ENCODE measurements at places on chromosomes 5 and 9.

- no peak for DNase-seq
Observed at GRCh38 chr5:515273-515836, 8.9 kb downstream of the SLC9A3 start.

DNA sequence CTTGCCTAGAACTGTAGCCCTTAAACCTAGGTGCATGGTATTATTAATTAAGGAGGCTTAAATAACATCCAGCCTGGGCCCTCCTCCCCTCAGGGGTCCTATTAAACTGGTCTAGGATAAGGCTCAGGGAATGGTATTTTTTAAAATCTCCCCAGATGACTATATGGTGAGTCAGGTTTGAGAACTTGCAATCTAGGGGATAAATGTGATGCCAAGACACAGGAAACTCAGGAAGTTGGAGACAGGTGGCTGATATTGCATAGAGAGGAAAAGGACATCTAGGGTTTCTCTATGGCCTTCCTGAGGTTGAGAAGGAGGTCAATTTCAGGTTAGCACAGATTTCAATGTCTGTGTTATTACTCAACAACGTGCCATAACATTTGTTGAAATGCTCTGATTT is 581.0 kb downstream of the TLE1 start:
- DNase-seq = no peak

DNA sequence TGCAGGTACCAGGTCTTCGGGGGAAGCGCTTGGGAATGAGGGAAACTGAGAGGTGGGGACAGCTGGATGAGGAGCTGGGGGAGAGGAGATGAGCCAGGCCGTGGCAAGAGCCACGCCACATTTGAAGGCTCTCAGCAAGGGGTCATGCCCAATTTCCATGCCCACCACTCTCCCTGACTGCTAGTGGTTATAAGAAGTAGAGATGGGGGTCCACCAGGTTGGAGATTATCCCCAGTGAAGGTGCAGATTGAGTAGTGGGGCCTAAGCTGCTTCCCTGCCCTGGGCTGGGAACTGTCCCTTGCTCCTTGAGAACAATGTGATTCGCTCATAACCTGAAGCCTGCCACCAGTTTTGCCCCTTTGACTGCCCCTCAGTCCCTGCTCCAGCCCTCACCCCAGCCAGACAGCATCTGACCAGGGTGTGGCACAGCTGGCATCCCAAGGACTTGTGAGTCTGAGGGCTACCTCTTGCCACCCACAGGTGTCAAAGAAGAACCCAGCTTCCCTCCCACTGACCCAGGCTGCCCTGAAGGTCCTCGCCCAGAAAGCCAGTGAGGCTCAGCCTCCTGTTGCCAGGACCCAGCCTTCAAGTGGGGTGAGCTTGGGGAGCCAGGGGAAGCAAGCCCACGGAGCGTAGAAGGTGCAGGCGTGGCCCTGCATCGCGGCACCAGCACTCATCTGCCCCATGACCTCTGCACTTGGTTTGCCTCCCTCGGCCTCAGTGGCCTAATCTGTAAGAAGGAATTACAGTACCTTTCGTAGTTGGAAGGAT is 21.5 kb downstream of the CD74 start:
- DNase-seq = no peak

DNA sequence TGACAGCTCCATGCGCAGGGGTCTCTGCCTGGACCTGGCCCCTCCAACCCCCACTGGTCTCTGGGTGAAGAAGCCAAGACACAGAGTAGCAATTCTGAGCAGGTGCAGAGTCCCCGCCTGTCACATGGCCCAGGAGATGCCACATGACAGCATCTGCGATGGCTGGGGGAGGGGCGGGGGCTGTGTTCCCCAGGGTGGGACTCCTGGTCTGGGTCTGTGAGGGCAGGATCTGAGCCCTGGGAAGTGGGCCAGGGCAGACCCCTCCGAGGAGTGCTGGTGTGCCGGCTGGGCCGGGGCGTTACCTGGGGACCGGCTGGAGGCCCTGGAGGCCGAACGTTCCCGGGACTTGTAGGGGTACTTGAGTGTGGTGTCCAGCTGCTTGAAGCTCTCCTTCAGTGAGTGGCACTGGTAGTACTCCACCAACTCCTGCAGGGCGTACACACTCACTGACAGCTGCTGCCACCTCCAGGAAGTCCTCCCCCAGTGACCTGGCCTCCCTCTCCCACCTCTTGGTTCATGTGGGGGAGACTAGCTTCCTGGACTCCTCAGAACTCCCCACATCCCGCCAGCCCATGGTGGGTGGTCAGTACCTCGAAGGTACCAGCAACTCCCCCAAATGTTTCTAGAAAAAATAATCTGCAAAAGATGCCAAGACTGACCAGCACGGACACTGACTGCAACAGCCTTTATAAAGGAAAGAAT is 32.1 kb upstream of the SARDH start:
- no peak for DNase-seq

- peak; percentile 55 for DNase-seq
Observed at GRCh38 chr9:124126648-124127646, 115.4 kb downstream of the LHX2 start.

GRCh38 chr5:79255786-79256557 is 20.0 kb downstream of the JMY start:
- DNase-seq = no peak

DNA sequence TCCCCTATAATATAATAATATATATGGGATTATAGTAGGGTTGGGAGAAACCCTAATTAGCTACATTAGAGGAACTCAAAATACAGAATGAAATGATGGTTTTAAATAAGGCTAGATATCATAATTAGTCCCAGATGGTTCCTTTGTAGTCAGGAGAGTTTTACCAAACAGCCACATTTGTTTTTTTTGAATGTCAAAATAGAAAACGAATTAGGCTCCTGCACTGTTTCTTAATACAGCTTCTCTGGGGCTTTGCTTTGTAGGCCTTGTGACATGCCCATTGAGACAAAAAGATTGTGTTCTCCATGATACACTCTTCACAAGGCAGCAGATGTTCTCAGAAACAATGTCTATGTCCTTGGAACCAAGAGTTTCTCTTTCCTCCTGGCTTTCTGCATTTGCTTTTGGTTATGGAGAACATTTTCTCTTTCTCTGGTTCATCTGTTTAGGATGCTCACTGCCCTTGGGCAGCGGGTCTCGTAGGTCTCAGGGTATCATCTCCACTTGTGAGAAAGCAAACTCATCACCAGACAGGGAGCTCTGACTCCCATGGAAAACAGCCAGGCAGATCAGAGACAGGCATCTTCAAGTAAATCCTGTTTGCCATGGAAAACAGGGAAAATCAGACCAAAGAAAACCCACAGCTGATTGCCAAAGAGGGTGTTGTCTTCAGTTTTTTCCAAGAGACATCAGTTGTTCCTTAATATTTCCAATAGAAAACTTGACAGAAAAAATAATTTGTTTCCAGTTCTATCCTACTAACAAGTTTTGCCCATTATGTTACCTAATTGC is 54.1 kb upstream of the RPS23 start:
- DNase-seq = no peak

DNA sequence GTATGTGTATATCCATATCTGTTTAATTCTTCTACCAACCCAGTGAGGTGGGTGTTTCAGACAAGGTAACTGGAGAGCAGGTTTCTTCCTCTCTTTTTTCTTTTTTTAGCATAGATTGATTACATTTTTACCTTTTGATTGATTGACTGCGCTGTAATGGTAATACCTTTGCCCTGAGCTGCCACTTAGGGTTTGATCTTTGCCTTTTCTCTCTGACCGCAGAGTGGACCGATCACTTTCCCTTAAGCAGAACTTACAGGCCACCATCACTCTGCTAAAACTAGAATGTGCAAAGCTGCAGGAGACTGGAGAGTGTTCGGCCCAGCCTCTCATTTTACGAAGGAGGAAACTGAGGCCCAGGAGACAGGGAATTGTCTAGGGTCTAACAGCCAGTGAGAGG is 38.0 kb downstream of the RCL1 start:
- no peak for DNase-seq

DNA sequence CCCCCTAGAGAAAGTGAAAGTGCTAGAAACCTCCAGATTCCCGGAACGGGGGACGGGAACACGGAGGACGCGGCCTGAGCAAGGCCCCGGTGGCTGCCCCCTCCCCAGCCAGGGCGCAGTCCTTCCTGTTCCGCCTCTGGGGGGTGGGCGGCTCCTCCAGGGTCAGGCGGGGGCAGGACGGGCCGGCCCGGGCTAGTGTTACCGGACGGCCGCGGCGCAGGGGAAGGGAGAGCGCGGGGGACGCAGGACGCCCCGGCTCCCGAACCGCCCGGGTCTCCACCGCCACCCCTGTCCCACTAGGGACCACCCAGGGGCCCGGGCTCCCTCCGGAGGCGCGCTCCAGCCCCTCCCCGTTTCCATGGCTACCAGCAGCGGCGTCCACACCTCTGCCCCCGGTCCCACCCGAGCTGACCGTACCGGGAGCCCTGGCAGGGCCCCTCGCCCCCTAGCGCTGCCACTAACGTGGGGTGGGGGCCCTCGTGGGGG is 579 bp downstream of the SLC12A7 start:
- no peak for DNase-seq

- no peak for DNase-seq
Observed at GRCh38 chr5:176362233-176362490, 598 bp upstream of the KIAA1191 start.

DNA sequence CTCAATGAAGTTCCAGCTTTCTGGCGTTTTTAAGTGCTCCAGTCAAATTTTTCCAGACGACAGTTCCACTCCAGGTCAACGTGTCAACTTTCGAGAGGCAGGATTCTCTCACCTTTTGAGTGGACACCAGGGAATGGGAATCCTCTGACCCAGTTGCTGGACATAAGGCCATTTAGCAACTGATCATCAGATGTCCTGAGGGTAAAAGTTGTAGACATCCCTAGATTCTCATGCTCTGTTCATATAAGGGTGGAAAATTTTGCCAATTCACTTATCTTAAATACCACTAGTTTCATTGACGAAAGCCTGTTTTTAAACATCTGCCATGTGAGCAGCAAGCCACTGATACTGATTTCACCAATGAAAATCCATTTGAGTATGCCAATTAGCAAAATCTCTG is 275.5 kb downstream of the MAST4 start:
- DNase-seq = no peak

DNA sequence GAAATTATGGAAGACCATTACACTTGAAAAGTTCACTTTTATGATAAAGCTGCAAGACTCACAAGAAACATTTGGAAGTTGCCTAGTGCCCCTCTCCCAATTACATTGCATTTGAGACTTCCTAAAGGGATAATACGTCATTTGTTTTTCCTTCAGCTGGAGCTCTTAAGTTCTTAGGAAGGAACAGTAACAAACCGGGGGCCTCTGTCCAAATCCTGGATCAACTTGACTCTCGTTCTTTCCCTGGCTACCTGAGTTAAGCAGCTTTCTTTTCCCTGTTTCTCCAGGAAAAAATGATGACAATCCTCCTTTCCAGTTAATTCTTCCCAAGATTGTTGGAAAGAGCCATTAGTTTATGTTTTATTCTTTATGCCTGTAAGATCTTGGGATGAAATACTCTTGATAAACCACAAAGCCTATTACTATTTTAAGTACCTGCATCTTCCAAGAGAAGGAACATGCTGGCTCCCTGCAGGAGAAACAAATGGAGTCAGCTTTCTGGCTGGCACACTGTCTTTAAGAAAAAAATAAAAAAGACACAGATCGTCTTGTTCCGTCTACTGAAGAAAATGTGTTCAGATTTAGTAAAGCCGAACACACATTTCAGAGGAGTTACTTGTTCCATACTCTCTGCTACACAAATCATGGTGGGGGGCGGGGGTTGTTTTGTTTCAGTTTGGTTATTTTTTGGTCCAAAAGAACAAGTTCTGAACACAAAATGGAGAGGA is 297.9 kb downstream of the EFNA5 start:
- no peak for DNase-seq

DNA sequence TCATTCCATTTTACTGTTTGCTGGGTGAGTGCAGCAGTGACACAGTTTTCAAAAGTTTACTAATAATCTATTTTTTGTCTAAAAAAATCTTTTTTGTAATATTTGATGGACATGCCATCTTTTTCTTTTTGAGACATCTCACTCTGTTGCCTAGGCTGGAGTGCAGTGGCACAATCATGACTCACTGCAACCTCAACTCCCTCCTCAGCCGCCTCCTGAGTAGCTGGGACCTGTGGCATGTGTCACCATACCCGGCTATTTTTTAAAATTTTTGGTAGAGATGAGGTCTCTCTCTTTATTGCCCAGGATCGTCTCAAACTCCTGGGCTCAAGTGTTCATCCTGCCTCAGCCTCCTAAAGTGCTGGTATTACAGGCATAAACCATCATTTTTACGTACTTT is 86.0 kb downstream of the KDM4C start:
- no peak for DNase-seq

DNA sequence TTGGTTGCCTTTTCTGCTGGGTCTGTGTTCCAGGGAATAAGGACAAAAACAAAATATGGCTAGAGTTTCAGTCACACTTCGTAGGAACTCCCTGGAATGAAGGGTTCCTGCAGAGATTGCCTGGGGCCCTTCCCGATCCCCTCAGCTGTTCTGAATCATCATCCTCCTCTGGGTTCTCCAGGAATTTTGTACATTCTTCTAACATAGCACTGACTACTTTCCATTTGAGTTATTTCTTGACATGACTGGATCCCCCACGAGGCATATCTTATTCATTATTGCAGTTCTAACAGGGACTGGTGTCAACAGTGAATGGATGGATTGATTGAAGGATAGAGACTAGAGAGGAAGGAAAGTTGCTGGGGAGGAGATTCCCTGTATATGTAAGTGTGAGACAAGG is 49.2 kb upstream of the TNC start:
- DNase-seq = no peak

DNA sequence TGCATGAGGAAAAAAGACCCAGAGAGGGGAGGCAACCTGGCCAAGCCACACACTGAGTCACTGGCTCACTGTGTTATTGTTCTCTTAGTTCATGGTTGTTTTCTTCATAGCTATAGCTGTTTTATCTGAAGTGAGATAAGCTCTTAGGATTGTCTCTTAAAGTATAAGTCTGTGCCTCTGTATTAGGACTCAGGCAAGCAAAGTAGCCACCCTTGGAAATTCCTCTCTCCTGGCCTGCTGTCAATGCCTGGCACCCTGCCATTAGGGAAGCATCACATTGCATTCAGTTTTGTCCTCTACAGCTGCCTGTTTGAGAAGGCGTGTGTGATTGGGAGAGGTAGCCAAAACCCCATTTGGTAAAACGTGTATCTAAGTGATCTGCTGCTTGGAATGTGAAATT is 147.4 kb upstream of the GLRA1 start:
- peak; percentile 35 for DNase-seq

DNA sequence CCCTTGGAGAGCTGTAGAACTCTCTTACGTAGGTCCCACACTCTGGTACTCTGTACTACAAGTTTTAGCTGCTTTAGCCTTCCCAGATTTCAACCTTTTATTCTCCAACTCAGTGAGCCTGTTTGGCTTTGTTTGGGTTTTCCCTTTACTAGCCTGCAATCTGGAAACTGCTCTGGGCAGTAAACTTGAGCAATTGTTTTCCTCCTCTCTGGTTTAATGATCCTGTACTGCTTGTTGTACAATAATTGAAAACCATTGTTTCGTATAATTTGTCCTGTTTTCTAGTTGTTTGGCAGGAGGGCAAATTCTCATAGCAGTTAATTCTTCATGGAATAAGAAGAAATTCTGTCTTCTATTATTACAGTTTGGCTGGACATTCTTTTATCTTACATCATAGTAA is 62.8 kb upstream of the TLX3 start:
- DNase-seq = no peak
